Activated CD4-positive, alpha-beta T cell treated with anti-CD3 and anti-CD28 coated beads, Interleukin-2, amount 50 U/mL, for 4 hours (primary cell): ENCODE measurements at places on chromosomes 11 and 22.

GRCh38 chr11:48305923-48306322, at the start of gene OR4S1:
TSS of gene OR4S1 (plus strand) at chr11:48306223. CDS start at chr11:48306223, 0 bp downstream.
- DNase-seq, result no peak

DNA sequence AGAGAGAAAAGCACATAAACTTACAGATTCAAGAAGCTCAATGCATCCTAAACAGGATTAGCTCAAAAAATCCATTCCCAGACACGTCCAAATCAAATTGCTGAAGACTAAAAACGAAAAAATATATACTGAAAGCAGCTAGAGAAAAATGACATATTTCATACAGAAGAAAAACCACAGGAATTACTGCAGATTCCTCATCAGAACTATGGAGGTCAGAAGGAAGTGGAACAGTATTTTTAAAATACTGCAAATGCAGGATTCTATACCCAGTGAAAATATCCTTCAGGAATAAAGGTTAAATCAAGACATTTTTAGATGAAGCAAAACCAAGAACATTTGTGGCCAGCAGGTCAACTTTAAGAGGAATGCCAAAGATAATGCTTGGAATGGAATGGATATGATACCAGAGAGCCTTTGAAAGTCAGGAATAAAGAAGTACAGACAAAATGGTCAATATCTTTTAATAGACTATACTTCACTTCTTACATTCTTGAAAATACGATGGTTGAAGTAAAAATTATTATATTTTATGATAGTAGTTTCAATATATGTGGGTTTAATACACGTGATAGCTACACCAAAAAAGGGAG, 352.9 kb downstream of the CTTN start:
- no peak for DNase-seq

DNA sequence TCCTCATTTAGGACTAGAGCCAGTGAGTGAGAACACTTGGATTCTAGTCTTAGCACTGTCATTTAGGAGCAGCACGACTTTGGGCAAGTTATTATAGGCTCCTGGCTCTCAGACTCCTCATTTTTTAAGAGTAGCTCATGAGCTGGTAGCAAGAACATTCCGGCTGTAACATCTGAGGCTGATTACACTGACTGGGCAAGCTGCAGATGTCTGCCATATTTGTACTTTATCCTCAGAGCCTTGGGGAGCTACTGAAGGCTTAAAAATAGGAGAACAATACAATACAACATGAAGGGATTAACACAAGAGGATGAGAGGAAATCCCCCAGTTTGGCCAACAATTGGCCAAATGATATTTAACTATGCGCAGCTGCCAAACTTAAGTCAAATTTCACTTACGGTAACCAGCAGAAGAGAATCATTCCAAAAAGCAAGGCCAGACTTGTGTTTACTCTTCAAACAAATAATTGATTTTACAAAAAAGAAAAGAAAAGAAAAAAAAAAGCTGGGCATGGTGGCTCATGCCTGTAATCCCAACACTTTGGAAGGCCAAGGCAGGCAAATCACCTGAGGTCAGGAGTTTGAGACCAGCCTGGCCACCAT, 113.1 kb upstream of the ARHGAP42 start:
- DNase-seq, result no peak

- DNase-seq, result no peak
Observed at GRCh38 chr11:32472226-32472625, 36.9 kb upstream of the WT1 start.

DNA sequence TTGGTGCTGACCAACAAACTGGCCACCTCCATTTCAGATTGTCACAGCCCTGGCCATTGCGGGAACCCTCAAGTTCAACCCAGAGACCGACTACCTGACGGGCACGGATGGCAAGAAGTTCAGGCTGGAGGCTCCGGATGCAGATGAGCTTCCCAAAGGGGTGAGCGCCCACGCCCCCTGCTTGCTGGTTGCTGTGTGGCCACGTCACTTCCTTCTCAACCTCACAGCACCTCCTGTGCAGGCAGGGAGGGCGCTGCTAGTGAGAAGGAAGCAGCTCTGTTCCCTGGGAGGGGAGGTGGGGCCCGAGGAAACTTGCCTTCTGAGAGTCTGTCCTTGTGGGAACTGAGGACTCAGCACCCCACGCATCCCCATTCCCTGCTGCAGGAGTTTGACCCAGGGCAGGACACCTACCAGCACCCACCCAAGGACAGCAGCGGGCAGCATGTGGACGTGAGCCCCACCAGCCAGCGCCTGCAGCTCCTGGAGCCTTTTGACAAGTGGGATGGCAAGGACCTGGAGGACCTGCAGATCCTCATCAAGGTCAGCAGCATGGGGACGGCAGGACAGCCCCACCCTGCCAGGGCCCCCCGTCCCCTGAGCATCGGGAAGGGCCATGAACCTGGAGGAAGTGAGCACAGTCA, 19.3 kb downstream of the POLR3H start:
- DNase-seq, result peak; percentile 58

GRCh38 chr22:27997538-27997937, 78.5 kb upstream of the PITPNB start:
- no peak for DNase-seq

DNA sequence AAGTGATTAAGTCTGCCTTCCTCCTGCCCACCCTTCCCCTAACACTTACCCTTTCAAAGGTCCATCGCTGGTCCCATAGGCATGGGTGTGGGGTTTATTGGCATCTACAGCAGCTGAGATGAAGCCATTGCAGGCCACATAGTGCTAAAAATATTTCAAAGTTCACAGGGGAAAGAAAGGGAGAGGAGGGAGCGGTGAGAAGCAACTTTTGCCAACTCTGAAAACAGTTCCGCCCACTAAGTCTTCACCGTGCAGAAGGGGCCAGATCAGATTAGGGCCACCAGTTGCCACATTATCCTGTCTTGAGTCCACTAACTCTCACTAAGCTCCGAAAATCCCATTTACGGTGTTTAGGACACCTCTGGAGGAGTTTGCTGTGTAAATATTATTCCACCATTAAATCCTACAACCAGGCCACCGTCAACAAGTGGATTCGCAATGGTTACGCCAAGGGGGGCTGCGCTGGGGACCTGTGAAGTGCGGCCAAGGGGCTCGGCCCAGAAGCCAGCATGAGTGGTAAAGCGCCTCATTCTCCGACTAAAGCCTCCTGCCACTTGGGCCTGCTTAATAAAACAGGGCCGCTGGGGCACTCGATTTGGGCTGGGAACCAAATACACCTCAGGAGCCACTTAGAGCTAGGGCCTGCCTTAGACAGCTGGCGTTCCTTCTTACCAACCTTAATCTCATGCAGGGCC, 534.9 kb downstream of the MIAT start:
- DNase-seq, result no peak

DNA sequence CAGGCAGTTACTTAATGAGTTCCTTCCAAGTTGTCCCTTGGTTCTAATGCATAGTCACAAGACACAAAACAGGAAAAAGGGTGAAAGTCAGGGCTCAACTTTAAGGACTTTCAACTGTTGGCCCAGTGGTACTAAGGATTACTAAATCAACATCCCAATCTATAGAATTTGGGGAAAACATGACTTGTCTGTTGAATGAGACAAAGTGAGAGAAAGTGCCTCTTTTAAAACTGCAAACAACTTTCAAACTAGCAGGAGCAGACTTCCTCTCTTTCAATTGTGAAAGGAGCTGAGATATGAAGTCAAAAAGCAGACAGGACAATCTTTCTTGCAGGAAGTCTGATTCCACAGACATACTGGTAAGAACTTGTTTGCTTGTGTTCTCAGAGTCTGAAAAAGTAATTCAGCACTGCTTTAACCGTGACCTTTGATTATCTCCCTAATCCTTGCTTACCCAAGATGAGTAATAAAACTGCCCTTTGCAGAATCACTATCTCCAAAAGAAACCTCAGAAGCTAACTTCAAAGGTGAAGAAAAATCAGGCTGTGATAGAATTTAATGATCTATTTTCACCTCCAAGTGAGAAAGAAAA, 960.7 kb upstream of the RAG2 start:
- DNase-seq, result no peak

GRCh38 chr11:58965246-58965985, 26.1 kb downstream of the GLYATL1 start:
- no peak for DNase-seq

GRCh38 chr11:128390246-128390645, 197.1 kb downstream of the ETS1 start:
- DNase-seq, result no peak

- DNase-seq, result no peak
Observed at GRCh38 chr22:35754761-35755160, 37.1 kb downstream of the APOL5 start.

GRCh38 chr11:112455791-112456190, 195.1 kb upstream of the PLET1 start:
- DNase-seq, result no peak

- no peak for DNase-seq
Observed at GRCh38 chr11:7081441-7081840, 7.4 kb upstream of the RBMXL2 start.

GRCh38 chr11:129359748-129360147, 15.9 kb upstream of the BARX2 start:
- no peak for DNase-seq

DNA sequence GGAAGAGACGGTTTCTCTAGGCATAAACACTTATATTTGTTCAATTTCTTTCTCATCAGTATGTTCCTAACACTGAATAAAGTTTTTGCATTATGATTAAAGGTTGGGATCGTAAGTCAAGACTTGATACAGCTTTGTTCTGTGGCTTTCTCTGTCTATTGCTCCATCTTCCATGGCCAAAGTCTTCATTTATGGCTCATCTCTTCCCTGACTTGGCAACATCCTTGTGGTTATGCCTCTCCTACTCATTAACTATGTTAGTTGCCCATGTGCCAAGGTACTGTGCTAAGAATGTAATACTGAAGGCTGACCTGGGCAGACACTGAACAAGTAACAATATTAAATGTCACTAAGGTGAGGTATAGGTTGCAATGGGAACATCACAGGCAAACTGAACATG, 1.6 kb upstream of the ACCSL start:
- DNase-seq, result no peak

DNA sequence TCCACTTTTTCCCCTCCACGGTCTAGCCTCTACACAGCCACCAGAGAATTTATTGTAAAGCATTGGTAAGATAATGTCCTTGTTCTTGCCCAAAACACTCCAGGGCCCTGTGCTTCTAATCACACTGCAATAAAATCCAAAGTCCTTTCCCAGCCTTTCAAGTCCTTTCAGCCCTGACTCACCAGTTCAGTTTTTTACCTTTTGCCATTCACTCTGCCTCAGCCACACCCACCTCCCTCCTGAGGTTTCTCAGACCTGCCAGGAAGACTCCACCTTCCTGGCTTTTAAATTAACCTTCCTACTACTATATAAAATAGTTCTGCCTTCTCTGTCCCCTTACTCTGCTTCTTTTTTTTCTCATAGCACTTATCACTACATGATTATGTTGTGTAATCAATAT, 91.0 kb upstream of the ARHGAP32 start:
- no peak for DNase-seq

DNA sequence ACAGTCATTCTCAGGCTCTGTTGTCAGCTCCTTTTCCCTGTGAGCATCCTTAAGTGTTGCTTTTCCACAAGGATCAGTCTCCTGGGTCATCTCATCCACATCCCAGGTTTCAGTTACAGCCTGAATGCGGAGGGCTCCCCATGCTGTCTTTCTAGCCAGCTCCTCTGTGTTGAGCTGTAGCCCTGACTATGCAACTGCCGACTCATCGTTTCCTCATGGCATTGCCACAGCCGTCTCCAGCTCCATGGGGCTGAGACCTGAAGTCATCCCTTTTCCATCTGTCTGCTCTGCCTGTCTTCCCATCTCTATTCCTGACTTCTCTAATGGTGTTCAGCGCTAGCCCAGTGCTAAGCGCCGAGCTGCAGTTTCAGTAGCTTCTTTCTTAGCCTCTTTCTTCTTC, 11.8 kb downstream of the SAMM50 start:
- no peak for DNase-seq

DNA sequence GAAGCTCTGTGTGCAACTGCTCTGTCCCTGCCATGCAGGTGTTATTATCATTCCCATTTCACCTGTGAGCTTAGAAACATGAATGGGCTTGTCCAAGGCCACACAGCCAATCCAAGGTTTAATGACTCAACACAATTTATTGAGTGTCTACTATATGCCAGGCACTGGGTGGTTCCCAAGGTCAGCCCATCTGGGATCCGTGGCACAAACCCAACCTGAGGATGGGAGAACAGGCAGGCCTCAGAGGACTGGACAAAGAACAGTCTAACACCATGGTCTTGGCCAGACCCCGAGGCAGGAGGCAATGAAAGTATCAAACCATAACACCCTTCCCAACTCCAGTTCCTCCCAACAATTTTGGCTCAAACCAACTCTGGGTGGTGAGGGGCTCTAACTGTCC, 15.7 kb downstream of the SPATA19 start:
- DNase-seq, result no peak

DNA sequence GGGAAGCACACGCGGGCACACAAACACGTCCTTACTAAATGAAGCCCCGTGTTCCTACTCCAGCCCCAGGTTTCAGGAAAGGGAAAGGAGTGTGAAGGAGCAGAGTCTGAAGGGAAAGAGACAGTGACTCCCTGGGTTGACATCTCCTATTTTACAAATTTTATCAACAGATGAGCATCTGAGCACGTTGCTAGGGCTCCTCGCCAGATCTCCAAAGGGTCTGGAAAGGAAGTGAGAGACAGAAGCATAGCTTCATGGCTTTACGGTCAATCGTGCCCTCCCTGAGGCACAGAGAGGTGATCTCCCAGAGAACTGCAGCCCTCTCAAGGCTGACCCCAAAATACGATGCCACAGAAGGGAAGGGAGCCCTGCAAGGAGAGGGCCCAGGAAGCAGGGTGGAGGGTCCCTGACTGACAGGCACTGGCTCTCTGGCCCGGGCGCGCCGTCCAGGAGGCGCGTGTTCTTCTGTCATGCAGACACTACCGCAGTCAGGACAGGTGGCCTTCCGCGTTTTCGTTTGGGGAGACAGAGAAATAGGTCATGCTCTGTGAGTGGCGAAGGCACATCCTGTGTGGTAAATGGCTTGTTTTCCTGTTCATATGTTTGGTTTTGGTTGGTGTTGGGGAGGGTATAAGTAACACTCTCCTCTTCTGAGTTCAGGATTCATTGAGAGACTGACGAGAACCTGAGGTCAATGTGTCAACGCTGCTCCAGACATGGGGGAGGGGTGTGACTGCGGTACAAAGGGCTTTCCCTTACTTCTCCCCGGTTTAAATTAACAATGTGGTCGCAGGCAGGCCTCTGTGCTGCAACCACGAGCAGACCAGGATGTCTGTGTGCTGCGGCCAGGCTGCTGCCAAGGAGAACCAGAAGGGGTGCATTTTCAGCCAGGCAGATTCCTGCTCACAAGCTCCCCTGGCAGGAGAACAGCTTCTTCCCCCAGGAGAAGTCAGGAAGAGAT, 813.3 kb downstream of the OPCML start:
- DNase-seq, result peak; percentile 19

- DNase-seq, result no peak
Observed at GRCh38 chr11:72816404-72816990, 2.3 kb downstream of the ATG16L2 start.

- no peak for DNase-seq
Observed at GRCh38 chr11:60718524-60719316, 5.8 kb upstream of the MS4A18 start.

- no peak for DNase-seq
Observed at GRCh38 chr11:37747121-37747520, 1149.1 kb upstream of the RAG2 start.

DNA sequence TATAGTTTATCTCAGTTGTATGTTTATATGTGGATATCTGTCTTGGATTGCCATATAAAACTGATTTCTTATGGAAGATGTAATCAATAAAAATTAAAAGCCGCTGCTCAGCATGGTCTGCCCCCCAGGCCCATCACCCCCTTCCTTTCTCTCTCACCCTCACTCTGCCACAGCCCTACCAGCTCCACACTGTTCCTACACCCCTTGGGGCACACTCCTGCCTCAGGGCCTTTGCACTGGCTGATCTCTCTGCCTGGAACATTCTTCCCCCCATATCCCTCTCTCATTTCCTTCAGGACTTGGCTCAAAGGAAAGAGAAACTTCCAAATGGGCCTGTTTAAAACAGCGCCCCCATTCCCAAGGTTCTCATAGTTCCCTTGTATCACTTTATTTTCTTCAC, 63.1 kb downstream of the LRRC32 start:
- no peak for DNase-seq
